ENCODE measurements at places on chromosomes 12 and 14. TPM values are rescaled to one million over a fixed set of nuclear protein-coding genes. Genes with fewer than 3 reads are reported as not detected.

The CCDC177 gene
- total RNA-seq, result not detected

The ZNF891 gene
- total RNA-seq, result 1.2 TPM

The TAS2R20 gene
- 3.8 TPM for total RNA-seq

The RNFT2 gene
- 6.6 TPM for total RNA-seq
